ENCODE measurements at places on chromosomes 6 and 20.

GRCh38 chr20:6765469-6766058, 1.9 kb upstream of the BMP2 start:
- DNase-seq: peak; percentile 49

DNA sequence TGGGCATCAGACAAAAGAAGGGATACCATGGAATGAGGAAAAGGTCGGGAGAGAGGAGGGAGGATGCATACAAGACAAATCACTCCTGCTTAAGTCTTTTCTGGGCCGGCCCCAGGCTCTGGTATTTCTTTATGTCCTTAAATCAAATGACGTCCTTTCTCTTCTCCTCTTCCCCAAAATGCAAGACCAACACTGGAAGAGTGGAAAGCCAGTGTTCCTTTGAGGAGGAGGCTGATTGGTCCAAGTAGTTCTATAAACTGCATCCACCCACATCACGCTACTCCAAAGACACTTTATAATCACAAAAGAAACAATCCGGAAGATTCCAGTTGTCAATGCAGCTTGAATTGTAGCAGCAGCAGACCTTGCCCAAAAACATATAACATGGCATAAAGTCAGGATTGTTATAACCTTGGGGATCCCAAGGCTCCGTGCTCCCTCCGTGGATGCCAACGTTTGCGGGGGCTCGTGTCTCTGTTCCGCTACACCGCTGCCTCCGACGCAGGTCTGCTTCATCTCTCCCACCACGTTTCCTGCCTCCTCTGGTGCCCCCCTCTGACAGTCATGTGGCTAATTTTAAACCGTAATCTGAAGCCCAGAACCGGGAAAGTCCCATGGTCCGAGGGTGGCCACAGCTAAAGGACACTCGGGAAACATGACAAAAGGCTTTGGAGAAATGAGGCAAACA, 47.1 kb downstream of the MCUR1 start:
- DNase-seq: peak; percentile 21

DNA sequence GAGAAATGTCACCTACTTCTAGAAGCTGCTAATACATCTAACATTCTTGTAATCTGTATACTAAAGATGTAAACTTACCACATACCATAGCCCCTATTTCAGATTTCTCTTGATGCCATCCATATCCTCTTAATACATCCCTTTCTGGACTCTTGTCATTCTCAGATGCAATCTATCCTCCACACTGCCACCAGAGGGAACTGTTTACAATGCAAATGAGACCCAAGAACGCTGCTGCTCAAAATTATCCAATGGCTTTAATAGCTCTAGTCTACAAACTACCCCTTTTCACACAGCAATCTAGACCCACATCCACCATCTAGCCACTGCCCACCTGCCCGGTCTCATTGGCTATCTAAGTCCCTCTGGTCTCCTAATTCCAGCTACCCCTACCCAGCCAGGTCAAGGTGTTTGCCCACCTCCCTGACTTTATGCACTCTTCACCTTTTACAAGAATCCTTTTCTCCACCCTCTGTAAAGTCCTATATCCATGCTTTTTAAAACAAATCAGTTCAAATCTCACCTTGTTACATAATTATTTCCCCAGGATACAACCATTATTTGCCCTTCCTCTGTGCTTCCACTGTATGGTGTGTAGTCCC, 14.8 kb downstream of the FAXC start:
- peak; percentile 59 for DNase-seq

DNA sequence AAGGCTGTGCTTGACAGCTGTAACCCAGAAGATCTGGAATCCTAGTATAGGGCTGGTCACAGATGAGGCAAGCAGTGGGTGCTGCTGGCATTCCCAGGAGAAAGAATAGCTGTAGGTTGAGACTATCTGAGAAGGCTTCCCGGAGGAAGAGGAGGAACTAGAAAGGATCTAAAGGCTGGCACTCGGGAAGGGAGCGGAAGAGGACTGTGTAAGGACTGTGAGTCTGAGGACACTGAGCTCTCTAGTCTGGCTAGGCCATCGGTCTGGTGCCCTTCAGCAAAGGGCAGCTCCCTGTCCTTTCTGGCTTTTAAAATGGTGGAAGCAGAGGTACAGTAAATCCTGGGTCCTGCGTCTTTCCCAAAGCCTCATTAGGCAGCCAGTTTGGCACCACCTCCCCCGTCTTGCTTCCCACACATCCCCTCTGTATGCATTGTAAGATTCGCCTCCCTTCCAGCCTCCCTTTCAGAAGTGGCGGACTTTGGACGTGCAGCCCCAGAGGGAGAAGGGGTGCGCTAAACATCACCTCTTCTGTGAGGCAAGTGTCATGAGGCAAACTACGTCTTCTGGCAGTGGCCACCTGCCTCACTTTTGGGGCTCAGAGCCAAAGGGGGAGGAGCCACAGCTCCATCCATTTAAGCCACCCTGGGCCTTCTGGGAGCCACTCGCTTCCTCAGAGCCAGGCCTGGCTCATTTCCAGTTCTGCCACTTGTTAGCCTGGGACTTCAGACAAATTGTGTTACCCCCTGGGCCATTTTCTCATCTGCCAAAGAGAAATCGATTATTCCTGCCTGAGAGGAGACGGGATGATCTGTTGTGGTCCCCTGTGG, 8.6 kb downstream of the SNPH start:
- peak; percentile 4 for DNase-seq

DNA sequence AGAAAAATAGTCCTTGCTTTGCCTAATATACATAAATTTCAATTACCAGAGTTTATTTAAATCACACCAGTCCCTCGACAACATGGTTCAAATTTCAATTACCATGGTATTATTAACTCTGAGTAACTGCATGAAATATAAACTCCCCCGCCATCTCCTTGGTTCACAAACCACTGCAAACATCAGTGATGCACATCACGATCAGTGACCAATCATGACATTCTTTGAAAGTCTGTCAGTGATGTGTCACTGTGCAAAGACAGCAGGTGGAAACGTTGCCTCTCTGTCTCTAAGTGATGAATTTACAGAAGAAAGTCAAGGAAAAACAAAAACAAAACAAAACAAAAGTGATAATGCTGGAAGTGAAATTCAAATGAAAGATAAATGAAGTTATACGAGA, 86.7 kb downstream of the TASP1 start:
- no peak for DNase-seq

DNA sequence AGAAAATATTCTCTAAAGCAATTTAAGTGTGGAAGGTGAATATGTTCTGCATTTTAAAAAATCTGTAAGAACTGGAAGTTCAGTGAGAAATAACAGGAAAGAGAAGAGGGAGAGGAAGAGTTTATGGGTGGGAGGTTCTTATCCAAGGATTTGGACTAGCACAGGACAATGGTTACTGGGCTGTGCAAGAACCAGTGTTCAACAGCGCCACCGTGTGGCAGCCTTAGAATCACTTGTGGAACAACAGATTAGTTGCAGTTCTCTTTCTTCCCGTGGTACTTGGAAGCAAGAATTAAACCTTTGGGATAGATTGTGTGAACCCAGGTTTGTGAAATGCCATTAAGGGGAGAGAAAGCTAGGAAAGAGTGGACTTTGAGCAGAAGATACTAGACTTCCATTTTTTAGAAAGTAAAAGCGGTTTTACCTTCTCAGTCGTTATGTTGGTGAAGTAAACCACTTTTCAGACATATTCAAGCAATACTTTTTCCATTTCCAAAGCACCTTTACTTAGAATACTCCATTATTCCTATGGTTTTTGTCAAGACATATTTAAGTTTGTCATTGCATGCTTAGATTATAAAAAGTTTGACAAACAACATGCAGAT, 436.7 kb downstream of the RNF144B start:
- DNase-seq: peak; percentile 17

GRCh38 chr6:22884456-22884855, 315.1 kb downstream of the HDGFL1 start:
- DNase-seq: no peak

DNA sequence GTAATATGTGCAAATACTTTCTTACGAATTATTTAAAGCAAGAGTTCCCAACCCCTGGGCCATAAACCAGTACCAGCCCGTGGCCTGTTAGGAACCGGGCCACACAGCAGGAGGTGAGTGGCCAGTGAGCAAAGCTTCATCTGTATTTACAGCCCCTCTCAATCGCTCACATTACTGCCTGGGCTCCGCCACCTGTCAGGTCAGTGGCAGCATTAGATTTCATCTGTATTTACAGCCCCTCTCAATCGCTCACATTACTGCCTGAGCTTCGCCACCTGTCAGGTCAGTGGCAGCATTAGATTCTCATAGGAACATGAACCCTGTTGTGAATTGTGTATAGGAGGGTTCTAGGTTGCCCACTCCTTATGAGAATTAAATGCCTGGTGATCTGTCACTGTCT, 142.0 kb downstream of the RNASET2 start:
- no peak for DNase-seq

- no peak for DNase-seq
Observed at GRCh38 chr20:57417830-57418780, 26.9 kb downstream of the RBM38 start.

- no peak for DNase-seq
Observed at GRCh38 chr6:21977346-21977745, 319.5 kb downstream of the PRL start.

GRCh38 chr6:108526739-108527174, 34.0 kb upstream of the FOXO3 start:
- peak; percentile 58 for DNase-seq

DNA sequence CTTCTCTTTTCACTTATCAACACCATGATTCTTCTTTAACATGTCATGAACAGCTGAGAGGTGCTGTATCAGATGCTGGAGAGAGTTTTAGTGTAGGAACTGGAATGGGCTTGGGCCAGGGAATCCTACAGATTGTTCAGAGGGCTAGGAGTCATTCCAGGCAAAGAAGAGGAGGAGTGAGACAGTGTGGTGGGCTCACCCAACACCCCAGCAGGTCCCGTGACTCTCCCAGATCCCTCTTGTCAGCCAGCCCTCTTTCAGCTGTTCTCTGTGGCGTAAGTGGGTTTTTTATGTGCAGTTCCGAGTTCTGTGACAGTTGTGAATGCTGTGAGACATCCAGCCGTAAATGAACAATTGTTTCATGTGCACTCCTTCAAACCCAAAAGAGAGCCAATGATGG, 31.4 kb upstream of the CEP162 start:
- DNase-seq: no peak

DNA sequence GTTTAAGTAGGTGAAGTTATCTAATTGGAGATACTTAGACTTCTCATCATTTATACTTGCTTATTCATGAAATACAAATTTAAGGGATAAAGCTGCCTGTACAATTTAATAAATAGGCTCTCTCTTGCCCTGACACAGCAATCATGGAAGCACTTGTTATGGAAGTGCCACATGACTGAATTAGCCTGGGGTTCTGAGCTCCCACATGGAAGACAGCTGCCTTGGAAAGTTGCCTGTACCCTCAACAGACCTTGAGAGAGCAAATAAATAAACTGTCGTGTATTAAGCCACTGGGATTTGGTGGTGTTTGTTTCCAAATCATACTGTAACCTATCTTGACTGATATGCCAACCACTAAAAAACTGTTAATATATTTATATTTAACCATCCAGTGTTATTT, 87.0 kb upstream of the RSPO3 start:
- DNase-seq: no peak

DNA sequence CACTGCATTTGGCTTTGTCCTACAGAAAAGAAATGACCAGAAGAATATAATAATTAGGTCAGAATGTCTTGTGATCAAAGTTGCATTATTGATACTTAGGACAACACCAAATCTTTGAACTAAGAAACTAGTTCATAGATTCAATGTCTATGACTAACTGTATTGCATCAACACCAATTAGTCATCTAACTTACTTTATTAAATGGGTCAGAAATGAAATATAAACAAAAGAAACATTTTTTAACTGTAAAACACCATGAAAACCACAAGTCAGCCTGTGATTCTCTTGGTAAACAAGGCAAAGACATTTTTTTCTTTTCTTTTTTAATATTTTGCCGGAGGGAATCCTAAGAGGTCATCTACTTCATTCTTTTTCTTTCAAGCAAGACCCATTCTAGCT, 114.1 kb upstream of the HDDC2 start:
- DNase-seq: no peak

GRCh38 chr6:167937948-167938911, 59.2 kb upstream of the KIF25 start:
- DNase-seq: no peak

DNA sequence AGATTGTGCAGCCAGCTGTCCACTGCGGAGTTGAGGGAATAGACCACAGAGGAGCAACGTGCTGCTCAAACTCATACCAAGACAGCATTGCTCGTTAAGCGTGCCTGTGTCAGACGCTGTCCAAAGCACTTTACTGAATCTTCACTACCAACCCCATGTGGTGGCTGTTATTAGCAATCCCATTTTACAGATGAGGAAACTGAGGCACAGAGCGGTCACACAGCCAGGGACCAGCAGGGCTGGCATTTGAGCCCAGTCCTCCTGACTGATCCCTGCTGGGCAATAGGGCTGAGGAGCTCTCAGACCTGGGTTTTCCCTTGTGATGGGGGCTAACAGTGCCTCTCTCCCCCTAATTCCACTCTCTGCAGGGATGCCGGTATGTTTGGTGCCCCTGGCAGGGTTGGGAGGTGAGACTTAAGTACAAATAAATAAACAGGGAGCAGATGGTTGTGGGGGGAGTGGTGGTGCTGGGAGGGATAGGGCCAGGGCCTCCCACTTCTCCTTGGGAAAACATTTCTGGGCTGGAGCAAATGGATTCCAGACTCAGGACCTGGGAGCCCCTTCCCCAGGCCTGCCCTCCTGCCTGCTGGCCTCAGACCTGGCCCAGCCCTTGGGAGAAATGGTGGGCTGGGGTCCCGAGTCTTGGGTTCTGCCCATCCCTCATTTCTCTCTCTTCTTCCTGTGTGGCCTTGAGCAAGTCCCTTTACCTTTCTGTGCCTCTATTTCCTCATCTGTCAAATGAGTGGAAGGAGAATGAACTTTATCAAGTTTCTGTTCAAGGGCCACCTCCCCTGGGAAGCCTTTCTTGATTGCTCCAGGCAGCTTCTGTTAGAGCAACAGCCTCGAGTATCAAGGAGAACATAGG, 17.7 kb downstream of the SRXN1 start:
- no peak for DNase-seq

DNA sequence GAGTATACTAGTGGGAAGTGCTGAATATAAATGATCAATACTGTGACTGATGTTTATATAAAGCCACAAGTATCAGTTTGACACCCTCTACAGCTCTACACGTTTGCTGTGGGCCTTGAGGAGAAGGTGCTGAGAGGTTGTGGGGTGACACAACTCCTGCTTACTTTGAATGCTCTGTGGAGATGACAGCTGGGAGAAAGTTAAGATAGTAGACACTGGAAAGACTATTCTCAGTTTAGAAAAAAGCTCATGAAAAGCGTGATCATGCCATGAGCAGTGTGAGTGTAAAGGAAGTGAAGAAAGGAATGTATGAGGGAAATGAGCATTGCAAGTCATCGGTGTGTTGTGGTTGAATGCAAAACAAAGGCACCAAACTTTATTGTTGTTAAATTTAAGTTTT, 215.8 kb downstream of the UTRN start:
- DNase-seq: no peak

DNA sequence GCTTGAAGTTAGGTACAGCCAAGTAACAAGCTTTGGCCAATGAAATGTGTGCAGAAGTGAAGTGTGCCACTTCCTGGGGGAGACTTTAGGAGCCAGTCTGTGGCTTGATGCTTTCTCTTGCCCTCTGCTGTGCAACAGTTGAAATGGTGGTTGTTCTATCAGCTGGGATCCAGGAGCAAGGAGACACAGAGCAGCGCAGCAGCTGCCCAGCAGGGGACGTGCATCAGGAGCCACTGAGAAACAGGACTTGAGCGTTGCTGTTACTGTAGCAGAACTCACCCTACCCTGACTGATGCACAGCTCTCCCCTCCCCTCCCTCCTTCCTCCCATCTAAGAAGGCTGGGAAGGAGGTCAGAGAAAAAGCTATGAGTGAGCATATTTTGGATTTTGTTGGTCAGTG, 18.9 kb upstream of the CCN5 start:
- no peak for DNase-seq

GRCh38 chr20:37475252-37475651, 45.8 kb upstream of the NNAT start:
- DNase-seq: no peak

- DNase-seq: no peak
Observed at GRCh38 chr20:19314621-19315020, 102.2 kb downstream of the SLC24A3 start.
